ENCODE measurements at places on chromosomes 2 and 18.

DNA sequence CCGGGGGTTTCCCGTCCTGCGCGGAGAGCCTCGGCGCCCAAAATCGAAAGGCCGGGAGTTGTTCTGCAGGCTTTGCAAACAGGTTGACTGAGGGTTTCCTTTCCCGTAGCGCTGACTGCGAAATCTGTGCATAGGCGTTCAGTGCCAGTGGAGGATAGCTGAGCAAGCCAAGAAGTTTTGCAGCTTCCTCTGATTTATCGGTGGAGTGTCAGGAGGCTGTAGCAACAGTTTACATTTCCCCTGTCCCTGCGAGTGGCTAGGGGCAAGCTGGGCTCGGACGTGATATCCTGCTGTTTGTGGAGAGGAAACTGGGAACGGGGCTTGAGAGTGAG, 694 bp downstream of the THSD7B start:
- no peak for DNase-seq

GRCh38 chr2:126877041-126877440, 21.6 kb upstream of the TEX51 start:
- DNase-seq = no peak

GRCh38 chr18:23608211-23608610, 21.9 kb upstream of the NPC1 start:
- no peak for DNase-seq

DNA sequence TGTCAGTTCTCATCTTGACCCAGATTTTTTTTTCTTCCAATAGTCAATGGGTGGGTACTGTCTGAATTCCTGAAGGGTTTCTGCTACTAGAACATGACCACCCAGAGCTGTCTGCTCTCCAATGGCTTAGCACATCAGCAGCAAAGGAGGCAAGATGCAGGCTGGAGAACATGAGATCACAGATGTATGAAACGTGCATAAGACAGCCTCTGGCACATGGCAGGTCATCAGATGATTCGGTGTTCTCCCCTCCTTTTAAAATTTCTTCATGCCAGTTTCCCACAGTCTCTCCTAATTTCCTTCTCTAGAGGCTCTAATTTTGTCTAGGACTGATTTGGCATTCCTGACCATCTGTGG, 359.3 kb upstream of the TNP1 start:
- DNase-seq = no peak

GRCh38 chr2:56185101-56185581, 1.4 kb downstream of the CCDC85A start:
- DNase-seq = no peak

DNA sequence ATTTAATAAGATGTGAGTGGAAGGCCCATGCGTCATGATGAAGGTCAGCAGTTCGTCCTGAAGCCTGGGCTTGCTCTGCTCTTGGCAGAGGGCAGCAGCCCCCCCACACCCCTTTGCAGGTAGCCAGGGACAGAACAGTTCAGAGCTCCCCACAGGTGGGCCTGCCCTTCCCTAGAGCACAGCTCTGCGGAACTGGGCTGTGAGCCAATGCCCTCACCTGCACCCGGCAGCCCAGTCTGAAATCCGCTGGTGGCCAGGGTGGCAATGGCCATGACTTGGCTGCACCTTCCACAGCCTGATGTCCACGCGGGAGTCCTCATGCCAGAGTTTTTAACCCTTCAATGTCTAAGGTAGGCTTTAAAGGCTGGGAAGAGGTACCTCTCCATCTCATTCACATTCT, 136.7 kb downstream of the ACKR3 start:
- DNase-seq = no peak

- DNase-seq = no peak
Observed at GRCh38 chr2:219723311-219723710, 95.9 kb downstream of the SLC4A3 start.

GRCh38 chr2:225165052-225165451, 122.8 kb upstream of the DOCK10 start:
- no peak for DNase-seq

DNA sequence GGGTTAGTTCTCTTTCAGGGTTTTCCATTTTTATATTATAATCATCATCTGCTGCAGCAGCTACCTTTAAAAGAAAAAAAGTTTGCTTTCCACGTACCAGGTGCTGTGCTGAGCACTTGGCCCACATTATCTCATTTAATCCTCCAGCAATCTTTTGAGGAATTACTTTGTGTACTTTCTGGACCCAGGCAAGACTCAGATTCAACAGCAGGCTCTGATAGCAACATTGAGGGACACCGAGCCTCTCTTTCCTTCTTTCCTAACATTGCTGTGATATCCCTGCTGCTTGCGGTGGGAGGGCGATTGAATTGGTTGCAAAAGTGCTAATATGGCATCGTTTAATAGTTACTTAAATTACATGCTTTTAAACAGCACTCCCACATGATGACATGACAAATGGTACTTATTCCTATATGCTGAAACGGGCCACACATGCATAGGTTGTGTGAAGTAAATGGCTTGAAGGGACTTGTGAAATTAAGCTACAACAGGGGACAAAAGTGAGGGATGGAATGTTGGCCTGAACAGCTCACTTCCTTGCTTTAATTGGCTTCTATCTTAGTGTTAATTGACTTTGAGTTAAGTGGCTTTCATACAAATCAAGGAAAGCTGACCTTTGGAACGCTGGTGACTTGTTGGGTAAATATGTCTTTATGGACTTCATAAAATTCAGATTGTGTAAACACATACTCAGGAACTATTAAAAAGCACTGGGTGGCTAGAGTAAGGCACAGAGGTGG, 21.2 kb downstream of the SPRED2 start:
- DNase-seq = no peak

- no peak for DNase-seq
Observed at GRCh38 chr2:49979421-49979820, 825.1 kb upstream of the FSHR start.

Data from activated CD8-positive, alpha-beta memory T cell treated with anti-CD3 and anti-CD28 coated beads for 1 hour (primary cell).